ENCODE measurements at places on chromosomes 7 and 10. TPM values are rescaled to one million over a fixed set of nuclear protein-coding genes. Genes with fewer than 3 reads are reported as not detected.

The RBP4 gene
- total RNA-seq = 0.06 TPM

The ENTPD7 gene
- 10.4 TPM for total RNA-seq

The GTF2IRD1 gene
- total RNA-seq = 4.4 TPM

The TMEM130 gene
- 0.25 TPM for total RNA-seq

The GPER1 gene
- total RNA-seq = 3.2 TPM

The PCDH15 gene
- not detected for total RNA-seq

The ADRB1 gene
- not detected for total RNA-seq

The SORBS1 gene
- 1.5 TPM for total RNA-seq

The SLC16A12 gene
- total RNA-seq = 0.53 TPM

The GAD2 gene
- total RNA-seq = not detected

The TEX36 gene
- total RNA-seq = not detected

The CWF19L1 gene
- 21.3 TPM for total RNA-seq

The TMEM229A gene
- total RNA-seq = 0.13 TPM

The AKR1C4 gene
- not detected for total RNA-seq

The SPDYE5 gene
- total RNA-seq = not detected

The PCGF5 gene
- total RNA-seq = 27.9 TPM

The IDI2 gene
- not detected for total RNA-seq

The CDNF gene
- total RNA-seq = 2.1 TPM

The ELMO1 gene
- 6.3 TPM for total RNA-seq

The NHLRC2 gene
- 12.5 TPM for total RNA-seq

The CLDN4 gene
- total RNA-seq = 0.13 TPM

The PPP1R17 gene
- not detected for total RNA-seq

The C10orf67 gene
- total RNA-seq = not detected

The MYL7 gene
- total RNA-seq = not detected

The NOS3 gene
- 3.7 TPM for total RNA-seq

The ARHGEF35 gene
- 3.0 TPM for total RNA-seq

The GALNT11 gene
- 65.2 TPM for total RNA-seq

The GJD4 gene
- not detected for total RNA-seq

The CYP3A7 gene
- not detected for total RNA-seq

The LFNG gene
- total RNA-seq = 0.93 TPM

The NACAD gene
- 0.53 TPM for total RNA-seq

The AIFM2 gene
- 8.9 TPM for total RNA-seq

The ARHGEF5 gene
- 2.0 TPM for total RNA-seq

The TRIP6 gene
- 93.8 TPM for total RNA-seq

The GPR158 gene
- 0.13 TPM for total RNA-seq

The ITGA8 gene
- total RNA-seq = 289 TPM

The CTTNBP2 gene
- total RNA-seq = 1.9 TPM

The LDB3 gene
- total RNA-seq = 0.12 TPM

The HOXA2 gene
- 0.79 TPM for total RNA-seq

The MKI67 gene
- 15.7 TPM for total RNA-seq
